ENCODE measurements at places on chromosomes 6 and 20. TPM values are rescaled to one million over a fixed set of nuclear protein-coding genes. Genes with fewer than 3 reads are reported as not detected.

The RNASET2 gene
- total RNA-seq, result 45.4 TPM

The ELOVL4 gene
- 5.6 TPM for total RNA-seq

The CSNK2A1 gene
- 98.6 TPM for total RNA-seq

The BFSP1 gene
- 2.8 TPM for total RNA-seq

The GJA10 gene
- total RNA-seq, result not detected

The C6orf132 gene
- 0.71 TPM for total RNA-seq

The KIF25 gene
- not detected for total RNA-seq

The MOG gene
- not detected for total RNA-seq

The ENPP1 gene
- total RNA-seq, result 4.7 TPM

The CGAS gene
- 4.3 TPM for total RNA-seq

The RSPO3 gene
- total RNA-seq, result 17.4 TPM

The PRSS16 gene
- total RNA-seq, result 0.28 TPM

The CLDN20 gene
- not detected for total RNA-seq

The CHRNA4 gene
- not detected for total RNA-seq
